OCI-M1 (cell line): ENCODE measurements at places on chromosomes 11 and 22.
A peak's percentile ranks its signal among the peaks of the same experiment; 100 is the strongest.

DNA sequence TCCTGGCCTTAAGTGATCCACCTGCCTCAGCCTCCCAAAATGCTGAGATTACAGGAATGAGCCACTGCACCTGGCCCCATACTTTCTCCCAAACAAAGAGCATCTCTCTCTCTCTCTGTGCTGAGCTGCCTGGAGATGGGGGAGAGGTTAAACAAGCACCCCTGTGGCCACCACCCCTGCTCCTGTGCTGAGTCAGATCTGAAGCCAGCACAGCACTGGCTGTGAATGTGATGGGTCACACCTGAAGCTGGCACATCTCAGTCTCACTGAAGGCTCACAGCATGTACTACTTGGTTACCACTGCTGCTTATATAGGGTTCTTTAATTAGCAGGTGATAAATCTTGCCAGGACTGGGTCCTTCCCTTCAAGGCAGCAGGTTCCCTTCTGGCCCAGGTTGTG lies 10.8 kb upstream of the WEE1 start:
- DNase-seq = no peak

- DNase-seq = peak; percentile 90
These were observed at the start of gene SLC29A2 for GRCh38 chr11:66371627-66372415. Gene SLC29A2 (minus strand): TSS chr11:66371760. CDS start chr11:66371591, 169 bp downstream.

DNA sequence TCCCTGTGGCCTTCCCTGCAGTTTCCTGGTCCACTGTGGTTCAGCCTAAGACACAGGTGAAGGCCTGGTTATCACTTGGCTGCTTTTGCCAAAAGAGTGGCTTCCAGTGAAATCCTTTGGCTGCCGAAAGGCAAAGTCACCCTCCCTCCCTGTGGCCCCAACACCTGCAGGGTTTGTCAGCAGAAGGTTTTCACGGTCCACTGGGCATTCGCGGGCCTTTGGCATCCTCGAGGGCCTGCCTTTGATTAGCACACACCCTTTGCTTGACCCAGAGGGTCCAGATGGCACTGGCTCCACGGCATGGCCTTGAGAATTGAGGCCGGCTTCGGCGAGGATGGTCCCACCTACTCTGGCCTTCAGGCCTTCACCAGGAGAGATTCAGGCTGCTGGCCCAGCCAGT lies 35.3 kb downstream of the RTN4R start:
- no peak for DNase-seq

DNA sequence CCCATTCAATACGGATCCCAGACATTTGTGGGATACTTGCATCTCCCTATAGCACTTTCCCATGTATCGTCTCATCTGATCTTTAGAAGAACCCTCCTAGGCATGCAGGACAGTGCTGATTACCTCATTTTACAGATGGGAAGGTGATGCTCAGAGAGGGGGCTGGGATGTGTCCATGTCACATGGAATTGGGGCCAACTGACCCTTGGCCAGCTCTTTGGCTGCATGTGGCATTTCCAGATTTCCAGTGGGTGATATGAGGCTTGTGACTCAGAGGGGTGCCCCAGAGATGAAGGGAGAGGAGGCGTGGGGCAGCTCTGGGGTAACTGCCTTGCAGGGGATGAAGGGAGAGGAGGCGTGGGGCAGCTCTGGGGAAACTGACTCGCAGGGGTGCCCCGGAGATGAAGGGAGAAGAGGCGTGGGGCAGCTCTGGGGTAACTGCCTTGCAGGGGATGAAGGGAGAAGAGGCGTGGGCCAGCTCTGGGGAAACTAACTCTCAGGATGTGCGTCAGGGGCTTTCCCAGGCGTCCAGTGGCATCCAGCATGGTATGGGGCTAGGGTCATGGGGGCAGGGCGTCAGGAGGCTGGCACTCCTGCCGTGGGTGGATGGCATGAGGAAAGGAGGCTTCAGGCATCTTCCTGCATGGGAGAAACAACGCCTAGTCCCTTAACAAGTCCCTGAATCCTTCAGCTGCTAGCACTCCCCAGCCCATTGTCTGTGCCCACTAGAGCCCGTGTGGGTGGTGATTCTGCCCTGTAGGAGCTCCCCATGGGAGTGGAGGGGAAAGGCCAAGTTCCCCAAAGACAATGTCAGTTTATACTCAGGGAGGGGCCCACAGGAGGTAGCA lies 11.9 kb upstream of the CERK start:
- no peak for DNase-seq

DNA sequence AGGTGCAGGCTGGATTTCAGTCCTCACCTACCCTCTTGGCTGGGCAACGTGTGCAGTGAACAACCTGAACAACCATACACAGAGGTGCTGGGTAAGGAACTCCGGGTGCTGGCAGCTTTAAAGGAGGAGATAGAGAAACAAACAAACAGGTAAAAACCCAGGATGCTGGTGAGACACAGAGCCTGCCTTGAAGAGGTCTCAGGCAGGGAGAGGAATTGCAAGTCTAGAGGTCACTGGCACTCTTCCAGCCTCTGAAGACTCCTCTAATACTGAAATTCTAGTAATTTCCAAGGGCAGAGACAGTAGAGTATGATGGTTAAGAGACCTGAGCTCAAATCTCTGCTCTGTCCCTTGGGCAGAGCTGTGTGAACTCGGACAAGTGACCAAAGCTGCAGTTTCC lies 192.5 kb downstream of the CEP164 start:
- DNase-seq = no peak
